ENCODE measurements at places on chromosomes 1 and 21. TPM values are rescaled to one million over a fixed set of nuclear protein-coding genes. Genes with fewer than 3 reads are reported as not detected.

DNA sequence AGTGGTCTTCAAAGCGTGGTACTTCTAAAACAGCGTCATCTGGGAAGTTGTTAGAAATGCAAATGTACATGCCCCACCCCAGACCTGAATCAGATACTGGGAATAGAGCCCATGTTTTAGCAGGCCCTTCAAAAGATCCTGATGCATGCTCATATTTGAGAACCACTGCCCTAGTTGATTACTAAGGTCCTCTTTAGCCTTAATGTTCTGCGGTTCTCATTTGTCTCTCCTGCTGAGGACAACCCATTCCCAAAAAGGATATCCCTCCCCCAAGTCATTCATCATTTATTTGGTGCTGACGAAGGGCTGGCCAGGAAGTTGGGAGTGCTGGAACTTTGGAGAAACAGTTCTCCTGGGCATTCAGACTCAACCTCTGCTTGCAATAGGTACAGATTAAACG lies 92.4 kb upstream of the RALGPS2 start:
- no peak for DNase-seq

GRCh38 chr1:178324003-178324402 lies 172.8 kb downstream of the CLEC20A start:
- no peak for DNase-seq

Gene KPRP
- total RNA-seq: not detected

Gene PTAFR
- total RNA-seq: 1.3 TPM
